ENCODE measurements at places on chromosomes 2 and 18.
A peak's percentile ranks its signal among the peaks of the same experiment; 100 is the strongest.

GRCh38 chr2:121427187-121427689, 103.4 kb upstream of the RNU4ATAC start:
- DNase-seq: no peak

DNA sequence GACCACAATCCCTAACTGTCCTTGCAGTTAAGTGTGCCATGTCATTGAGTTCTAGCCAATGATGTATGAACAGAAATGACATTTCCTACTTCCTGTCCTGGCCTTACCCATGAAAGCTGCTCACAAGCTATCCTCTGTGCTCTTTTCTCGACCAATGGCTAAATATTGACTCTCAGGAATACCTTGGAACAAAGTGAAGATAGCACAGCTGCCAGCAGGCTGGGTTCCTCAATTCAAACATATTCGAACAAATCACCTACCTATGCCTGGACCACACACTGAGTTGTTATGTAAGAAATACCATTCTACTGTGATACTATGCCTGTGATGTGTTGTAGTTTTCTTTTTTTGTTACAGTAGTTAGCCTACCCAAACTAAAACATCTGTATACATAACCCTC, 65.1 kb downstream of the GAREM1 start:
- no peak for DNase-seq

GRCh38 chr2:7338961-7339360, 421.7 kb downstream of the RNF144A start:
- DNase-seq: no peak

DNA sequence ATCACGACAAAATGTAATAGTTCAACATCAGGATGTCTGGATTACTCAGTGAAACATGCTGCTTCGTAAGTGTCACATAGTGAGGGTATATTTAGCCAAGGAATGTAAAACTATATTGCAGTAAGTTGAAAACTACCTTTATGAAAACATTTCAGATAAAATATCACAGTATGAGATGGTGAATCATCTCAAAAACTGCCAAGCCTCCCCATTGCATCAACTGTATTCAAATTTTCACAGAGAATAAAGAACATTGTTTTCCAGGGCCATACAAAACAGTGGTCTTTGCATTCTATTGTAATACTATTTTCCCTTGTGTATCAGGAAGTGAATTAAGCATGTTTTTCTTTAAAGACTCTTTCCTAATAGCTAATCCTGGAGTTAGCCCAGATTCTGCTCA, 47.6 kb upstream of the MSTN start:
- DNase-seq: no peak

DNA sequence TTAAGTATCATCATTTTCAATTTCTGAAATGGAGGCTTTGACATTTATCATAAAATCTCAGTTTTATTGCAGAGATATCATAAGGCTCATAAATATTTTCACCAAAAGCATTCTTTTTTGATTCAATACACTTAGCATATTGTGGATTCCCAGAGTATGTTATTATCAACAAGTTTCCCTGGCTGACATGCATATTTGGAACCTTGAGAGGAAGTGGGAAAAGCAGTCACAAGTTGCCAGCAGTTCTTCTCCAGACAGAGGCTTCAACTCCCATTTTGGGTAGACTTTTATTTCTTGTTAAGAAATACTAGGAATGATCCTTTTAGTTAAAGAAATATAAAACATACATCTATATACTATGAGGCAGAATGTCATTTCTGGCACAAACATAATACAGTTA, 236.5 kb downstream of the ASXL3 start:
- no peak for DNase-seq

- DNase-seq: no peak
Measured at GRCh38 chr18:77320971-77321559, 71.4 kb downstream of the GALR1 start.

GRCh38 chr2:222922019-222922800, 61.4 kb downstream of the ACSL3 start:
- no peak for DNase-seq

DNA sequence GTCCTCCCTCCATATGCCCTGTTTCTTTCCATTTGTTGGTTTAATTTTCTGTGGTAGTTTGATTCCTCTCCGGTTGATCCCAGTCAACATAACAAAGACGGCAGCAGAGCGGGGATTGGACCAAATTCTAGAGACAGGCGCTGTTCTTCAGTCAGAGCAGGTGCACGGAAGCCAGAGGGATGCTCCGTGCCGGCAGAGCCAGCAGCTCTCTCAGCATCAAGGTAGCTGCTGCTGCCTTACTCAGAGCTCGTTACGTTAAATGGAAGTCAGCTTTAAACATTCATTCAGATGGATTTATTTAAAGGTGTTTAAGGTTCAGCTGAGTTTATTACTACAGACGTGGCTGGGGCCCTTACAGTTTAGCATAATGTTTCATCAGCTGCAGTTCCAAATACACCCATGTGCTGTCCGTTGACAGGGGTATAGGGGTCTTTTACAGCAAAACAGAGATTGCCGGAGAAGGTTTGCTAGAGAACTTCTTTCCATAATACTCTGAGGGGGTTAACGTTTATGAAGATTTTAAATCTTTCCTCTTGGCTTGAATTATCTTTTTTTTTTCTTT, 497.2 kb upstream of the PIK3C3 start:
- no peak for DNase-seq

DNA sequence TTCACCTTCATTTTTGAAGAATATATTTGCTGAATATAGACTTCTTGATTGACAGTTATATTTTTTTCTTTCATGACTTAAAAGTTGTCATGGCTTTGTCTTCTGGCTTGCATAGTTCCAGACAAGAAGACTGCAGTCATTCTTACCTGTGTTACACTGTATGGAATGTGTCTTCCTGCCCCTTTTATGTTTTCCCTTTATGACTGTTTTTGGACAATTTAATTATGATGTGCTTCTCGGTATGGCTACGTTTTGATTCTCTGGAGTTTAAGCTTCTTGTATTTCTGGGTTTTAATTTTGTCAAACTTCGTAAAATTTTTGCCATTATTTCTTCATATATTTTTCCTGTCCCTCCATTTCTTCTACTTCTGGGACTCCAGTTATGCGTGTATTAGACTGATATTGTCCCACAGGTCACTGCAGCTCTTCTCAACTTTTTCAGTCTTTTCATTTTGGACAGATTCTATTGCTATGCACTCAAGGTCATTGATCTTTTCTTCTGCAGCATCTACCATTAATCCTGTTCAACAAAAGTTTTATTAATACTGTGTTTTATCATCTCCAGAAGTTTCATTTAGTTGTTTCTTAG, 17.1 kb downstream of the MTERF4 start:
- no peak for DNase-seq

DNA sequence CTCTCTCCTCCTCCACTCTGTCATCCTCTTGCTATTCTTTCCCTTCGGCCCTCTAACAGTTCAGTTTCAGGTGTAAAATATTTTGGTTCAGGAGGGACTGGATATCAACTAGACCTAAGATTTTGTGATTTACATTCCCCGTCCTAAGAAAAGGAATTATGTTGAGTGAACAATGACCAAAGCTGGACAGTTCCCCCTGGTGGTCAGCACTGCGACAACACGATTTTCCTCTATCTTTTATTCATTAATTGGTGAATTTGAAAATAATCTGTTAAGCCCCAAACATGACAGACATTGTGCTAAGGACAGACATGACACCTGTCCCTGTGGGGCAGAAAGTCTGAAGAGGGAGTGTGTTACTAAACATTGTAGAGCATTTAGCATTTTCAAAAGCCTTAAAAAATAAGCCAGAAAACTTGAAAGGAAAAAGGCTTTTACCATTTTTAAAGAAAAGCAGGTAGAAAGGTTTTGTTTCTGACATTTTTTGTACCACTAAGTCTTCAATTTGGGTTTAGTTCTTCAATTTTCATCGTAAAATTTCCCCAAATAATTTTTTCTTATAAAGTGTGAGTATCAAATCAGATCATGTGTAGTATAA, 28.4 kb upstream of the GTF2A1L start:
- DNase-seq: peak; percentile 71

DNA sequence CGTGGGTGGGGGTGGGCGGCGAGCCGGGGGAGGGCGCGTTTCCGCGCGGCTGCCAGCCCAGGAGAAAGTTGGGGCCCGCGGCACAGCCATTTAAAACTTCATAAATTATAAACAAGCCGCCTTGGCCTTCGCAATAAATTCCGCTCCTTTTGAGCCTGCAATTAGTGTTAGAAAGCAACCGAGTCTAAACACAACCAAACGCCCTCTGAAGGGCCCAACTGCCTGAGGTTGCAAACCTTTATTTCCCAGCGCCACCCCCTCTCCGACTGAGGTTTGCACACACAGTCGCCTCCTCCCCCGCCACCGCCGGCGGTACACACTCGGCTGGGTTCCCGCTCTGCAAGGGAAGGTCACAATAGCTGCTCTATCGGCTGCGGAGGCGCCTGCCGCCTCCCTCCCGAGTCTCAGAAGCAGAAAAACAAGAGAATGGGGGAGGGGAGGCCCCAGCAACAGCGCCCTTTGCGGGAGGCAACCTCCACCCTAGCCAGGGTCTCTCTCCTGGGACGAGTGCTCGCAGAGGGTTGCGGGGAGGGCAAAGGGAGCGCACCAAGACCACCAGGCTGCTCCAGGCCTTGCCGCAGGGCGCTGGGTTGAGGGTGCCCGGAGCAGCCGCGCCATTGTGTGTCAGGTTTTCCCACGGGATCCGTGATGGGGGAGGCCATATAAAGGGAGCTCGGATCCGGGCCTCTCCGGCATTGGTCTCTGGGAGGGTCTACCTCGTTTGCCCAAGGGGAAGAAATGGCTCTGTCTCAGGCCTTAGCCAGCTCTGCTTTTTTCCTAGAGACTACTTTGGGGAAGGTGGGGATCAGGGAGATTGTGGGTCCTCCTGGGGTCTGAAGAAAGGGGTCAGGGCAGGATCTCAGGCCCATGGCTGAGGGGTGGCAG, 13.4 kb upstream of the HOXD1 start:
- DNase-seq: no peak

DNA sequence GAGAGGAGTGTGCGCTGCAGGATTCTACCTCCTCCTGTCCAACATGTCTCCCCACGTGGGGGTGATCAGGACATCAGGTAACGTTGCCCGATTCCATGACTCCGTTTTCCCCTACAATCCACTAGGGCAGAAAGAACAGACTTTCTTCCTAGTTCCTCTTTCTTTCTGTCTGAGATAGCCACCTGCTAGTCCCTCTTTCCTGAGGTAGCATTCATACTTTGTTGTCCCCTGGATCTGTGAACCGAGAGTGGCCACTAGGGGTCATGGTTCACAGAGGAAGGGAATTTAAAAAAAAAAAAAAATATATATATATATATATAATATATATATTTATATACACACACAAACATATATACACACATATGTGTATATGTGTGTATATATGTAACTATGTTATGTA, 210.0 kb upstream of the ZNF521 start:
- DNase-seq: no peak

DNA sequence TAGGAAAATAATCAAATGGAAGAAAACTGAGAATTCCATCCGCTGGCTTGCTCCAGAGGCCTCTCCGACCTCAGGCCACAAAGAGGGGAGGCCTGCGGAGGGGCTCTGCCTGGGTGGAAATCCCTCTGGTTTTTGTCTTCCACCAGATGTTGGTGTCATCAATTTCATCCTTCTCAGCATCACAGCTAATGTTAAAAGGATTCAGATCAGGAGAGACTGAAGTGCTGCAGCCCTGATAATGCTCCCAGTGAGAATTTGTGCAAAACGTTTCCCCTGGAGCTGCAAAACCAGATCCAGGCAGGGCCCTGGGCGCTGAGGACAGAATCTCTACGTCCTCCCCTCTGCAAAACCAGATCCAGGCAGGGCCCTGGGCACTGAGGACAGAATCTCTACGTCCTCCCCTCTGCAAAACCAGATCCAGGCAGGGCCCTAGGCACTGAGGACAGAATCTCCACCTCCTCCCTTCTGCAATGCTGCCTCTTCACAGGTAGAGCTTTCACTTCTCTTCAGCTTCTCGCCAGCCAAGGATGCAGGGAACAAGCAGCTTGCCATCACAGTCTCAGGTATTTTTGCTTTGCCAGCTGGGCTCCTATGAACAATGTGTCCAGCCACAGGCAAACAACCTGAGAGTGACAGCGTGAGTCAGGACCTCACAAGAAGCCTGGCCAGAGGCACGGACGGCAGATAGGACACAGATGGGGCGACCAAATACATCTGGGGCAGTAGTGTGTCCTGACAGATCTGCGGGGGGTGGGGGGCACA, 81.2 kb downstream of the TMEM18 start:
- no peak for DNase-seq

DNA sequence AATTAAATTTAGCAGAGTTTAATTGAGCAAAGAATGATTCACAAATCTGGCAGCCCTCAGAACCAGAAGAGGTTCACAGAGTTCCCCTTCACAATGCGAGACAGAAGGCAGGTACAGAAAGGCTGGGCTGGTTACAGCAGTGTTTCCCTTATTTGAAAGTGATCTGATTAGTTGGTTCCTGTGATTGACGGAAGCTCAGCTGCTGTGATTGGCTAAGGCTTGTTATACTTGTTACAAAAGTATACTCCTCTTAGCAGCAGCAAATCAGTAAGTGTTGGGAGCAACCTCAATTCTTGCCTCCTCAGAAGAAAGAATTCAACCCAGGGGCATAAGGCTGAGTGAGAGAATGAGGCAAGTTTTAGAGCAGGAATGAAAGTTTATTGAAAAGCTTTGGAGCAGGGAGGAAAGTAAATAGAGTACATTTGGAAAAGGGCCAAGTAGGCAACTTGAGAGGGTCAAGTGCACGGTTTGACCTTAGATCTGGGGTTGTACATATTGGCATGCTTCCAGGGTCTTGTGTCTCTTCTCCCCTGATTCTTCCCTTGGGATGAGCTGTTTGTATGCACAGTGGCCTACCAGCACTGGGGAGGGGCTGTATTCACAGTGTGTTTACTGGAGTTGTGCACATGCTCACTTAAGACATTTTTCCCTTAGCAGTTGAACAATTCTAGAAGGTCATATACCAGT, 431.8 kb upstream of the RAB12 start:
- DNase-seq: no peak

- no peak for DNase-seq
Measured at GRCh38 chr2:142707318-142707717, 170.1 kb upstream of the KYNU start.

- peak; percentile 18 for DNase-seq
Measured at GRCh38 chr2:170177950-170178781, at the start of gene MYO3B. MYO3B (plus strand) TSS chr2:170178147; CDS start chr2:170178288, 141 bp downstream.

DNA sequence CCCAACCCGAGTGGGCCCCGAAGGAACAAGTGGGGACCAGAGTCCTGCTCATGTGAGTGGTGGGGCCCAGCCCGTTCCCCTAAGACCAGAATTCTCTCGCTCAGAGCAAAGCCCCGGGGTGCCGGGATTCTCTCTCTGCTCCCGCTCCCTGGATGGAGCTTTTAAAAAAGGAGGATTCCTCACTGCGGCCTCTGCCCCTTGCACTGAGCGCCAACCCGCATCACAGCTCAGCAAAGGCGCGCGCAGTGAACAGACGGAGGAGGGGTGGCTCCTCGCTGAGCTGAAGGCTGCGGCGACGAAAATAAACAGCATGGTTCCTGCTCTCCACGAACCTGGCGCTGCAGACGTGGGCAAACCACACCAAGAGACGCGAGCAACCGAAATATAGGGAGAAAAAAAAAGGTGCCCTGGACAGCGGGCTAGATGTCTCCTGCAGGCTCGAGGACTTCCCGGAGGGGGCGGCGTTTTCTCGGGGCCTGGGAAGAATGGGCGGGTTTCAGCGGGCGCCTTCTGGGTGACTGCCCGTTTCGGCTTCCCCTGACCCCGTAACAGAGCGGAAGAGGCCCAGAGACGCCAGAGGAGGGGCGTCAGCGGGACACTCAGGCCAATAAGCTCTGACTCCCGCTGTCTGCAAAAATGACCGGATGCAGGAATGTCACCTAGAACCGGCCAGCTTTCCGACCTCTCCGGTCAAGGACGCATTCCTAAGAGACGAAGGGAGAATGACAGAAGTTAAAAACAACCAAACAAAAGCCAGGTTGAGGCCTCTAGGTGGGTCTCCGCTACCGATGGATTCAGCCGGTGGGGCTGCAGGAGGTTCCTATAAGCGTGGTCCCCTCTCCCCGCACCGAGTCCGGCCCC, 819 bp upstream of the KLF11 start:
- no peak for DNase-seq
